Stimulated activated CD4-positive, alpha-beta T cell treated with anti-CD3 and anti-CD28 coated beads, Interleukin-15, amount 100 ng/mL, for 1 hour (primary cell): ENCODE measurements at places on chromosomes 3 and 15.

DNA sequence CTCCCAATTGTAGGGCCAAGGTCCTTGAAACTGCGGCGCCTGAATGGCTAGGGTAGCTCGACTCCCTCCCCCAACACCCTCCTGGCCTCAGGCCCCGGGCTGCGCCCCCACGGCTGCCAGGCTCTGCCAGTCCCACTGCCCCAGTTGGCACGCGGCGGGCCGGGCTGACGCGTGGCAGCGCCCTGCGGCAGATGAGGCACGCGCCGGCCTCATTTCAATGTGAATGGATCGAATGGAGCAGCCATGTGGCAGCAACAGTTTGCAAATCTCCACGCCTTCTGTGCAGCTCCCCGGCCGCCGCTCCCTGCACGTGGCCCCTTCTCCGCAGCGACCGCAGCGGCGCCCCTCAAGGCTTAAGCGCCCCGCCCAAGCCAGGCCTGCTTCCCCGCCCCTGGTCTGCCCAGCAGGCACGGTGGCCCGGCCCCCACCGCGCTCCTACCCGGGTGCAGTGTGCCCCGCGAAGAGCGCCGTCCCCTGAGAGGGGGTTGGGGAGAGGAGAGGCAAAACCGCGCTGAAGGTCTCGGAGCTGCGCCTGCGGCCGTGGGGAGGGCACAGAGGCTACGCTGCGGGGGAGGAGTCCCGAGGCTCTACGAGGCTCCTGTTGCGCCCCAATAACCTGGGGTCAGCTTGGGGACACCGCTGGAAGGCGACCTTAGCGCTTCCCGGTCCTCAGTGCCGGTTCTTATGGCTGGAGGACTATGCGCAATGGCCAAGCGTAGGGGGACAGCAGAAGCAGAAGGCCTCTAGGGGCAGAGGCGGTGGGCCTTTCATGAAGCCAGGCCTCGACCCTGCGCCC, 3.1 kb upstream of the DLL4 start:
- no peak for DNase-seq

GRCh38 chr3:57518276-57518915, 25.7 kb downstream of the DNAH12 start:
- DNase-seq: no peak

DNA sequence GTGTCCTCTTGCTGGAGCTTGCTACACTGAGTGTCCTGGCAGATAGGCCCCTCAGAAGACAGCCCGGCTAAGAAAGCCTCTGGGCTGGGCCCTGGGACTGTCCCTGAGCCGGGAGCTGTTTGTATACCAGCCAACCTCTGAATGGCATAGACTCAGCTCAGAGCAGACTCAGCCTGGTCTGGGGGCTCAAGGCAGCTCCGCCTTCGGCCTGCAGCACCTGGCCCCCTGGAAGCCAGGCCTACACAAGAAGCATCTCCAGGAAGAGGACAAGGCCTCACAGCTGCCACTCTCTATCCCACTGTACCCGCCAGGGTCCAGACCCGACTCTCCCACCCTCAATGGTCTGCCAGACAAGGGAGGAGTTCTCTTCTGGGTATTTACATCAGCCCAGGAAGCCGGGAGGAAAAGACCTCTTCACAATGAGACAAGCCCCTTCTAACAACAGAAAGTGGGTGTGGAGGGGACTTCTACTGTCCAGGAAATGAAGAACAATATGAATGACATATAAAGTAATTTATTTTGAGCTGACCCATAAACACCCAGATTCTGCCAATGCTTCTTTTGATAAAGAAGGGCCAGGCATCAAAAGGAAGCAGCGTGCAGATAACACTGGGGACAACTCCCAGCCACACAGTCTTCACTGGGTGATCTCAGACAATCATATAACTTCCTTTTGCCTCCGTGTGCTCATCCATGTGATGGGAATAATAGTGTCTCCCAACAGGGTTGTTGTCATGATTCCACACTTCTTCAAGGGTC, 110.2 kb downstream of the TPRA1 start:
- DNase-seq: no peak

- no peak for DNase-seq
These were observed 85.5 kb downstream of the CEMIP start for GRCh38 chr15:80864666-80865065.

DNA sequence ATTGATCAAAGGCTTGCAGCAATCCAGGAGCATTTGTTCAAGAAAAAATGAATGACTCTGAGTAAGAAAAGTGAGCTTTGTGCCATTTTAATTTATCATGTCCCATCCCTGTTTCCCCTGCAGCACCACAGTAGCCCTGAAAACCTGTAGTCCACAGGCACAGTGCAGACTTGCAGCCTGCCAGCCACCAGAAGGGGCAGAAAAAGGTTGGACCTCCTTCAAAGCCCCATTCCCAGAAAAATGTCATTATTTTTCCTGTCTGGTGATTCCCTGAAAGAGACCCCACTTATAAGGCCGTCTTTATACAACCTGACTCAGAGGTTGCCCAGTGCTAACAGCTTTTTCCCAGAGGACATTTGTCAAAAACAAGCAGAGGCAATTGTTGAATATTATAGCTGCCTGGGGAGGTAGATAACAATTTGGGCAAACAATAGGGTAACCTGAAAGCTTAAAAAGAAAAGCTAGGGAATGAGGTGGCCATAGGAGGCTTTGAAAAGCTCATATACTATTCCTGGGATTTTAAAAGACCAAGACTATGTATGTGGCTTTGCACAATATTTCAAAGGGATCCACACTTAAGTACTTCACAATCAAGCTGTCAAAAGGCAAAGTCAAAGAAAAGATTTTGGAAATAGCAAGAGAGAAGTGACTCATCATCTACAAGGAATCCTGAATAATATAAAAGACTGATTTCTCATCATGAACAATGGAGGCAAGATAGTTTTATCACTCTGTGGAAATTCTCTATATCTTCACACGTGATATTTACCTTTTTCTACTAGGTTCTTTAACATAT, 136.8 kb upstream of the PLXNA1 start:
- no peak for DNase-seq

GRCh38 chr3:104947943-104948342, 418.8 kb upstream of the ALCAM start:
- no peak for DNase-seq

DNA sequence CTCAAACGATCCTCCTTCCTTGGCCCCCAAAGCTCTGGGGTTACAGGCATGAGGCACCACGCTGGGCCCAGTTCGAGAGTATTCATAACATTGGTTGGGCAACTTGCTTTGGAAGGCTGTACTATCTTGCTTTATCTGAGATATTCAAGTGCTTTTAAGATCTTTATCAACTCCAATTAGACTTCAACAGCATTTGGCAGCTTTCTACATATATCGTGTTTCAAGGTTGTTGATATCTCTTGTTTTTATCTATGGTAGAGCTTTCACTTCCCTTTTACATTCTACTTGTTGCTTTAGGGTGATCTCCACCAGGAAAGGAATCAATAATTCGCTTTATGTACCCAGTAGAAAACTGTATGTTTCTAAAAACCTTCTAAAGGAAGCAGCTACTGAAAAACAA, 395.3 kb downstream of the IL5RA start:
- no peak for DNase-seq

DNA sequence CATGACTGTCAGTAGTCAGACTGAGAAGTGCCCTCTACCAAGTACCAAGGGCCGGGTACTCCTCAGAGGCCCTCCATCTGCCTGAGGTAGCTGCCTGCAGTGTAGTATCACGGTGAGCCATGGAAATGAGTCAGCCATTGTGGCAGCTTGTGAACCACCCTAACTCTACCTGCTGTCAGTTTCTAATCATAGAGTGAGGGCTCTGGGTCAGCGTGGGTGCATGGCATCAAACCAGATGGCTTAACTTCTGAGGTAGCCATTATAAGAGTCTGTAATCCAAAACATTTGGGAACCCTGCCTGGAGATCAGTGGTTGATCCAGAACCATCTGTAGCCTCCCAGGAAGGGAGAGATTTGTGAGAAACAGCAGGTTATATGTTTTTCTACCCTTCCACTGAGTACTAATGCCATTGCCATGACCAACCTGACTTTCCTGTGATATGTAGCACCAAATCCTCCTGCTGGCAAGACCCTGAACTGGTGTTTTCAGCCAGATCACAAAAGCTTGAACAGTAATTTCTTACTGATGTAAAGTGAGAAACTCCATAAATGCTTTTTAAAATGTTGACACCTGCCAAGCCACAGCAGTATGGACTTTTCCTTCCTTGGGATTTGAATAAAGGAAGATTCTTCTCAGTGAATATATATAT, 38.9 kb downstream of the ABHD2 start:
- no peak for DNase-seq
